ENCODE measurements at places on chromosomes 16 and 17.
A peak's percentile ranks its signal among the peaks of the same experiment; 100 is the strongest.

GRCh38 chr17:57939797-57940196, 15.4 kb downstream of the CUEDC1 start:
- DNase-seq: no peak

DNA sequence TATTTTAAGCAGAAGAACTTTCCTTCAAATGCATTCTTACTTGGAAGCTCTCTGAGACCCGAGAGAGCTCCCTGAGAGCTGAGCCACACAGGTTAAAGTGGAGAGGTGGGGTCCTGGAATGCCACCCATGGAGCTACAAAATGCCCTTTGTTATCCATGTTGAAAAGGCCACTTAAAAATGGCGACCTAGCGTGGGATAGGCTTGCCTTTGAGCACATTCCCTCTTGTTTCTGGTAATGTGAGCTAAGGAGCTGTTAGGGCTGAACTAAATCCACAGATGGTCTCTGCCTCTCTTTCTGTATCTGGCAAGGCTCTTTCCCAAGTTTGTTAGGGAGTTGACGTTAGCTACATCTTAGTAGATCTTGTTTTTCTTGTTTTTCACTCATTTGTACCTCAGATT, 171.6 kb downstream of the SNX29 start:
- DNase-seq: no peak

DNA sequence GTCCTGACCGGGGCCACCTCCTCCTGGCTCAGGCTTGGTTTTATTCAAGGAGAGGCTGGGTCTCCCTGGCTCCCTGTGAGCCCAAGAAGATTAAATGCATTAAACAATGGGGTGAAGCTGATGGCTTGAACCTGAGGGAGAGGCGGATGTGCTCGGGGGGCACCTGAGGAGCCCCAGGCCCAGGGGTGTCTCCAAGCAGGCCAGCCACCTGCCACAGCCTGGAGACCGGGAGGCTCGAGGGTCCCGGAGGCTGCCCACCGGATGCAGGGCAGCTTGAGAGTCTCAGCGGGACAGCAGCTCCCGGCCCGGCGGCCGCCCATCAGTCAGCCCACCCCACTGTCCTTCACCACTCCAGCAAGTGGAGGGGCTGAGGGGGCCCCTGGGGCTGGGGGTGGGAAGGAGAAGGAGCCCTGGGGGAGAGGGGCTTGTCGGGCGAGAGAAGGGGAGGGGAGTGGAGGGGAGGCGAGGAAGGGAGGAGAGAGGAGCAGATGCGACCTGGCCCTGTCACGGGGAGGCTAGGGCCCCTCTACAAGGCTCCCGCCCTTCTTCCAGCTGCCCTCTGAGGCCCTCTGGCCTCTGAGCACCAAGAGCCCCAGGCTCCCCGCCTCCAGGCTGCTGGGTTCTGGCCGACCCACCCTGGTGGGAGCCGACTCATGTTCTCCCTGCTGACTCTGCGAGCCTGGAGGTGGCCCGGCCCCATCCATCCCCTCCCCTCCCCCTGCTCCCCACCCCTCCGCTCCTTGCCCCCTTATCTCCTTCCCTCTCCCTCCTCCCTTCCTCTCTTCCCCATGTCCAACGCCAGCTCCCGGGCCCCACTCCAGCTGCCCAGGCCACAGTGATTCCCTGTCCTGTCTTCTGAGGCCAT, 13.2 kb downstream of the CD7 start:
- no peak for DNase-seq

DNA sequence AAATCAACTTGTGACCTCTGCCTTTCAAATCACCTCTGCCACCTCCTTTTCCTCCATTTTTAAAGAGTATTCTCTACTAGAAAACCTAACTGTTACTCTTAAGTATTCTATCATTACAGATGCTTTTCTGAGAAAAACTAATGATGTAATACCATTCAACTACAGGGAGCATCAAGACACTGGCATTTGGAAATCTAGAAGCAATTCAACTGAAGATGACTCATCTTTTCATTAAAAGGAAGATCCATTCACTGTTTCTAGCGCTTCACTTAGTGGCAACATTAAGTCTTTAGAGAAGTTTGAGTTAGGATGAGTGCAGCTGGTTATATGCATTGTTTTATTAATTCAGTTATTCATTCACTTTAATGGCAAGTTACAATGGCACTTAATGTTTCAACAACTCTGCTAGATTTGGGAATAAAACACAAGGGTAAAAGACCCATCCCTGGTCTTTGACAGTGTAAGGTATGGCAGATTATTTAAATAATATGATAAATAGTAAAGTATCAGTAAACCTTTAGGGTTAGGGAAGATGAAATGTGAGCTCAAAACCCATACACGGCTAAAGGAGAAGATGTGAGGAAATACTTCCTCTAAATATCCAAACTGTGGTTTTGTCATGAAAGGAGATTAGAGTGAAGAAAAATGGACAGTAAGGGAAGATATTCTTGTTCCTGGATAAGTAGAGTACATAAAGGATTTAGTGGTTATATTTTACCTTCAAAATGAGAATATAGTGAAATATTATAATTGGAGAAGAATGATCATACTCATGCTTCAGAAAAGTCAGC, 61.7 kb downstream of the KCNJ2 start:
- DNase-seq: no peak

- no peak for DNase-seq
Measured at GRCh38 chr17:47695429-47696376, 1.7 kb downstream of the TBKBP1 start.

GRCh38 chr16:15053904-15054303, 2.0 kb downstream of the NTAN1 start:
- DNase-seq: no peak

DNA sequence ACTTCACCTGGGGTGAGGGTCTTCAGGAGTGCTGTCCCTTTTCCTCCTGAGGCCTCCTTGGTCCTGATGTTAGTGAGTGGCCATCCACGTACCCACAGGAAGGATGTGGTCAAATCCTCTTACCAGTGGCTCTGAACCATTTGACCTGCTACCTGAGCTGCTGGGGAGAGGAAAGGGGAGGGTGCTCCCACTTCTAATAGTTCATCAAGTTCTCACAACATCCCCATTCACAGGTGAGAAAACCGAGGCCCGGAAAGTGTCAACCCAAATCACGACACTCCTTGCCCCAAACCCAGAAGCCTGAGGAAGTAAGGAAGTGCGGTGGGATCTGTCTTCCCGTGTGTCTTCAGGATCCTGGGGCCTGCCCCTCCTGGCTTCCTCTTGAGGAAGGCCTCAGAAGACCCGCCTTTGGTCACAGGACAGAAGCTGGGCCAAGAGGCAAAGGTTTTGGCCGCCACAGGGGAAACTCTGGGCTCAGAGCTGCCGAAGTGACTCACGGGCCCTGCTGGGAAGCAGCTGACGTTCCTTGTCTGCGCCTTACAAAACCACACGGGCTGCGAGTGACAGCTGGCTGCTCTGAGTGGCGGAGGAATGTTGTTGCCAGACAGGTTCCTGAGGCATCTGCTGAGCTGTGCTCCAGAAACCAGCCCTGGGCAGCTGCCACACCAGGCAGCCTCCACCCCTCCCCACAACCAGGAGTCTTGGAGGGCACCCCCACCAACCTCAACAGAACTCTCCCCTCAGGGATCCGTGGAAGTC, 13.9 kb upstream of the KIFC3 start:
- DNase-seq: peak; percentile 75

GRCh38 chr17:19958023-19958422, 19.6 kb downstream of the AKAP10 start:
- DNase-seq: peak; percentile 32

DNA sequence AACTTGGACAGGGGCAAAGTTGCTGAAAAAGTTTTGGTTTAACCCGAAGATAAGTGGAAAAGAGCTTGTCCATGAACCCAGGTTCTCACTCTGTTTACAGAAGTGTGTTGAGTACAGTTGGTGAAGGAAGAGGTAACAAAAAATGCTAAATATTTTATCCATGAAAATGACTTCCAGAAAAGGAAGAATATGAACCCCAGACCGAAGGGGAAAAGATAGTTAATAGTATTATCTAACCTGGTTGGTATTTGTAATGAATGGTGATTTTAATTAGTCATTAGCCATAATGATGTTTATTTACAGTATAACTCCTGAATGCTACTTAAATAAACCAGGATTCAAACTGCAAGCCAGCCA, 574 bp upstream of the TMEM106A start:
- no peak for DNase-seq

DNA sequence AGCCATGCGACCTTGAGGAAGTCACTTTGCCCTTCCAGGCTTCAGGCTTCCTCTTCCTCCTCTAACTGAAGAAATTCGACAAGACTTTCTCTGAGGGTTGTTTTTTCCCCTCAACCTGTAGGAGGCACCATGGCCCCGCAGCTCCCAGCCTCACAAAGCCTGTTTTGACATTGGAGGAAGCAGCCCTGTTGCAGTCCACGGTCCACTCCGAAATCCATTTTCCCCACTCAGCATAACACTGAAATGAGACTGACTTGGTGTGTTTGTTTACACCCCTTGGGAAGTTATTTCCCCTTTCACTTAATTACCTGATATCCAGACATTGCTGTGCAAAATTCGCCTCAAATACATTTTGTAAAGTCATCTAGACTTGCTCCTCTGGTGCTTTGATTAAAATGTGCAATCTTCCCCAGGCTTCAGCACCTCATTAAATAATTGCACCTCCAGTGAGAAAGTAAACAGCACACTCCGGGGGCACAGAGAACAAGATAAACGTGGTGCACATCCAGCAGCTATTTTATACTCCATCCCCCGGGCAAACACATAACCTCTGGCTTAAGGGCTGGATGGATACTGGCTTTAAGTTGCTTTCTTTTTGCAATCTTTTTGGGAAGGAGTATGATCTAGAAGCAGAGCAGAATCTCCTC, 41.4 kb upstream of the PIRT start:
- no peak for DNase-seq

- DNase-seq: no peak
Measured at GRCh38 chr17:8685381-8685780, 54.9 kb upstream of the MYH10 start.

GRCh38 chr16:89890200-89890599, 16.8 kb downstream of the TCF25 start:
- no peak for DNase-seq

DNA sequence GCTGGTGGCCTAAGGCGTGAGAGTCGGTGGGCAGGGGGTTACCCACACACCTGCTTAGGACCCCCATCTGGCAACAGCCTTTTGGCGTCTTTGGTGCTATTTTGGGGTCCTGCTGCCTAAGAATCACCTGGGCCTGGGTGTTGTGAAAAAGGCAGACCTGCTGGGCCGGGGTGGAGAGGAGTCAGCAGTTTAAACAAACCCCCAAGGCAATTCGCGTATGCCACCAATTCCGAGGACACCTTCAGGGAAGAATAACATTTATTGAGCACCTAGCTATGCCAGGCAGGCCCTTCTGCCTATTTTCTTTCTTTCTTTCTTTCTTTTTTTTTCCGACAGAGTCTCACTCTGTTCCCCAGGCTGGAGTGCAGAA, 53.9 kb upstream of the TOB1 start:
- DNase-seq: no peak

- no peak for DNase-seq
Measured at GRCh38 chr16:31105677-31106213, 2.4 kb upstream of the BCKDK start.

DNA sequence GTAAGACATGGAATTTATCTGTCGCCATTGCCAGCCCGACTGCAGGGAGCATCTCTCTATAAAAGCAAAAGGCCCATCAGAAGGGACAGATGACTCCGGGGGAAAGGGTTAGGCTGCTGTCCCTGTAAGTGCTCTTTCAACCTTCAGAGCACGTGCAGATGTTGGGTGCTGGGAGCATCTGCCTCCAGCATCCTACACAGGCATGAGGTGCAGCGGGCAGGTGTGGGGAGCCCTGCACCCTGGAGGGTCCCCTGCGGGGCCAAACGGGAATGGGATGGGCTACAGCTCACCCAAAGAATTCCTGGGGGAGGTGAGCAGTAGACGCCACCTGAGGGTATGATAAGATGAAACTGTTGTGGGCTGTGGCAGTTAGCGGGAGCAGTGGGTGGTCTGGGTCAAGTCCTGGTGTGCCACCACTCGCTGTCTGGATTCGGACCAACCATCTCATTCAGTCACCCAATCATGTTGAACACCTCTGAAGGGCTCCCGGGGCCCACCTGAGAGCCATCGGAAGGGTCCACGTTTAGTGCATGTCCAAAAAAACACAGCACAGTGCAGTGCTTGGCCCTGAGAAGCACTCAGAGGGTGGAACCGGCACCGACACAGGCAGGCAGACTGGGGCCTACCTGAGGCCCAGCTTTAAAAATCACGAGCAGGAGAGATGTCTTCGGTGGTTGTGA, 3.8 kb downstream of the SMCR8 start:
- no peak for DNase-seq

DNA sequence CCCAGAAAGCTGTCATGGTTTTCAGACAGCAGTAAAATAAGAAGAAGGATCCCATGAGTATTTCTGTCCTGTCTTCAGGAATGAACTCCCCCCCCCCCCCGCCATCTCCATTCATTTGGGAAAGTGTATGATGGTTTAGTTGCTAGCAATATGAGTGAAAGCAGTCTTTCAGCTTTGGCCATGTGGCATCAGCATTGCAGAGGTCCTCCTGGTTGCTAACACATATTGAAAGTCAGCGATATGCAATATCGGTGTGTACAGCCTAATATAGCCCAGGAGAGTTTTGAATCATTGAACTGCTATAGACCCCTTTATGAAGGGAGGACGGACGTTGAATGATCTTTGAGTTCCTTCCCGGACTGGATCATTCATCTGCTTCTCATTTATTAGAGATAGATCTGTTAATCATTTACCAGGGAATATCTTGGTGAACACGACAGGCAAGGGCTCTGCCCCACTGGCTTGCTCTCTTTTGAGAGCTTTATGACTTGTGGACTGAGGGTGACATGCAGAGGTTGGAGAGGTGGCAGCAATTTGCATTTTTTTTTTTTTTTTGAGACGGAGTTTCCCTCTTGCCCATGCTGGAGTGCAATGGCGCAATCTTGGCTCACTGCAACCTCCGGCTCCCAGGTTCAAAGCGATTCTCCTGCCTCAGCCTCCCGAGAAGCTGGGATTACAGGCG, 25.2 kb downstream of the DEF8 start:
- no peak for DNase-seq

DNA sequence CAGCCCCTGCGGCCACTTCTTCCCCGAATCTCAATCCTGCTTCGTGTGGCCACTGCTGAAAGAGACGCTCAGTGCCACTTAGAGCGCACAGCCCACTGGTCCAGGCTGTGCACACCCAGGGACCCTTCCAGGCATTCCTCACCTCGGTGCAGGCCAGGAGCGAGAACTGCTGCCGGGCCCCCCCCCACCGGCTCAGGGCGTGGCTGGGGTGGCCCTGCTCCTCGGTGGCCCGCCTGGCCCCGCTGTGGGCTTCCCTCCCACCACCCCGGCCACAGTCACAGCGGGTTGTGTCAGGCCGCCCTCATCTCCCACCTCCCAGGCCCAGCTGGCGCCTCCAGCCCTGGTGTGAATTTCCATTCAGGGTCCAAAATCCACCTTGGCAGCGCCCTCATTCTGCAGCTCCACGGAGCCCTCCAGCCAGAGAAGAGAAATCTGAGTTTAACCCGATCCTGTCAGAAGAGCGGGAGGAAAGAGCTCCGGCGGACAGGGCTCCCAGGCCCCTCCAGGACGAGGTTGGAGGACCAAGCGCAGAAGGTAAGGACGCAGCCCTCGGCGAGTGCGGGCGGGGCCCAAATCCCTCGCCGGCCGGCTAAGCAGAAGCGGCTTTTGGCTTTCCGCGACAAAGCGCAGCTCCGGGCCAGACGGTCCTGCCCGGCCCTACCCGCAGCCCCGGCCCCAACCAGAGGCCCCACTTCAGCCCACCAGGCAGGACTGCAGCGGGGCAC, 12.0 kb downstream of the TBC1D16 start:
- DNase-seq: no peak

Data from keratinocyte (primary cell).